NCI-H82 (cell line): ENCODE measurements at places on chromosomes 11 and 22.
A peak's percentile ranks its signal among the peaks of the same experiment; 100 is the strongest.

DNA sequence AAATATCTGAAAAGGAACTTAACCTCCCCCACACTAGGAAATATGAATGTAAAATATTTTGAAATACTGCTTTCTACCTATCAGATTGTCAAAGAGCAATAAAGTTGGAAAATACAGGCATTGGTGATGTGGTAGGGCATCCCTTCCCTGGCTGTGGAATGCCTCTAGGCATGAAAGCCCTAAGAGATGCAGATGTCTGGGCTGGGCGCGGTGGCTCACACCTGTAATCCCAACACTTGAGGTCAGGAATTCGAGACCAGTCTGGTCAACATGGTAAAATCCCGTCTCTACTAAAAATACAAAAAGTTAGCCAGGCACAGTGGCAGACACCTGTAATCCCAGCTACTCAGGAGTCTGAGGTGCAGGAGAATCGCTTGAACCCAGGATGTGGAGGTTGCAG is 22.0 kb downstream of the ARAP1 start:
- DNase-seq = no peak

- DNase-seq = no peak
Observed at GRCh38 chr11:122337241-122337640, 221.2 kb upstream of the BLID start.

DNA sequence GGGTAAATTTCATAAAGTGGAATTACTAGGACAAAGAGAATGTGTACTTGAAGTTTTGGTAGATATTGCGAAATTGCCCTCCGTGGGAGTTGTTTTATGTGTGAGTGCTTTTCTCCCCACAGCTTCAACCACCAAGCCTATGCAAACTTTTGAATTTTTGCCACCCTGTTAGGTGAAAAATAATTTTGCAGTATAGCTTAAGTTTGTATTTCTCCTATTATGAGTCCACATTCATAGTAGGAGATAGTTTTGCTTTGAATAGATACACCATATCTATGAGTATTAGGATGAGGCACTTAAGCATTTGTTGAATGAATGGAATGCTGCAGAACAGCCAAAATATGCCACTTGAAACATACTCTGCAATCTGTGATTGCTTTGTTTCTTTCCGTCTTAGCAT is 43.6 kb downstream of the UVRAG start:
- DNase-seq = no peak

- DNase-seq = peak; percentile 2
Observed at GRCh38 chr22:25085930-25086901, 113.4 kb upstream of the CRYBB3 start.

- DNase-seq = no peak
Observed at GRCh38 chr11:116168459-116168787, 604.4 kb downstream of the BUD13 start.

DNA sequence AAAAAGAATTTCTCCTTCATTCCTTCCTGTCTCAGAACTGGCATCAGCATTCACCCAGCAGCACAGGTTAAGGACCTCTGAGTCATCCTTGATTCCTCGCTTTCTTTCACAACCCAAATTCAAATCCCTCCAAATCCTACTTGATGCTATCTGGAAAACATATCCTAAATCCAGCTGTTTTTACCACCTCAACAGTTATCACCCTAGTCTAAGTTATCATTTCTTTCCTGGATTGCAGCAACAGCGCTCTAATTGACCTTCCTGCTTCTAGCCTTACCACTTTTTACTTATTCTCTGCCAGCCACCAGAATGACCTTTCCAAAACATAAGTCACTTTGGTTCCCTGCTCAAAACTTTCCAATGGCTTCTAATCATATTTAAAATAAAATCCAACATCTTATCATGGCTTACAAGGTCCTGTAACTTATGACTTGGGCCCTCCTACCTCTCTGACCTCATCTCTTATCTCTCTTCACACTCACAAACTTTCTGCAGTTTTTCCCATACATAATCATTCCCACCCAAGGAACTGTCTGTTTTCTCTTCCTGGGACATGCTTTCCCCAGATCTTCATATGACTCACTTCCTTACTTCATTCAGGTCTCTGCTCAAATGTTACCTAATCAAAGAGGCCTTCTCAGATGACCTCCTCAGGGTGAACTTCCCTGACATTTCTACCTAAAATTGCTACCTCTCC is 119.4 kb downstream of the TTC28 start:
- no peak for DNase-seq
